ENCODE measurements at places on chromosomes 13 and 19.

DNA sequence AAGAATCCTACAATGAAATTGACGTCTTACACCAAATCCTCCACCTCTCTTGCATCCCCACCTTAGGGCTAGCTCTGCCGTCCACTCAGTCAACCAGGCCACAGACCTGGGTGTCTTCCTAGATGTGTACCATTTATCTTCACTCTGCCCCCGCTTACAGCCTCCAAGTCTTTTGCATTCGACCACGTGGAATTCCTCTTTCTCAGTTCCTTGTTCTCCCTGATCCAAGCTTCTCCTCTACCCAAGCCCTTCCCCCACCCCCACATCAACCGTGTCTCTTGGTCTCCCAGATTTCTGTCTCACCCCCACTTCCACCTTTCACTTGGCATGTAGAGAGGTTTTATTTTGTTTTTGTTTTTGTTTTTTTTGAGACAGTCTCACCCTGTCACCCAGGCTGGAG lies 1.2 kb upstream of the DMWD start:
- DNase-seq, result no peak

GRCh38 chr19:33389421-33390100 lies 16.1 kb downstream of the CEBPG start:
- DNase-seq, result no peak

DNA sequence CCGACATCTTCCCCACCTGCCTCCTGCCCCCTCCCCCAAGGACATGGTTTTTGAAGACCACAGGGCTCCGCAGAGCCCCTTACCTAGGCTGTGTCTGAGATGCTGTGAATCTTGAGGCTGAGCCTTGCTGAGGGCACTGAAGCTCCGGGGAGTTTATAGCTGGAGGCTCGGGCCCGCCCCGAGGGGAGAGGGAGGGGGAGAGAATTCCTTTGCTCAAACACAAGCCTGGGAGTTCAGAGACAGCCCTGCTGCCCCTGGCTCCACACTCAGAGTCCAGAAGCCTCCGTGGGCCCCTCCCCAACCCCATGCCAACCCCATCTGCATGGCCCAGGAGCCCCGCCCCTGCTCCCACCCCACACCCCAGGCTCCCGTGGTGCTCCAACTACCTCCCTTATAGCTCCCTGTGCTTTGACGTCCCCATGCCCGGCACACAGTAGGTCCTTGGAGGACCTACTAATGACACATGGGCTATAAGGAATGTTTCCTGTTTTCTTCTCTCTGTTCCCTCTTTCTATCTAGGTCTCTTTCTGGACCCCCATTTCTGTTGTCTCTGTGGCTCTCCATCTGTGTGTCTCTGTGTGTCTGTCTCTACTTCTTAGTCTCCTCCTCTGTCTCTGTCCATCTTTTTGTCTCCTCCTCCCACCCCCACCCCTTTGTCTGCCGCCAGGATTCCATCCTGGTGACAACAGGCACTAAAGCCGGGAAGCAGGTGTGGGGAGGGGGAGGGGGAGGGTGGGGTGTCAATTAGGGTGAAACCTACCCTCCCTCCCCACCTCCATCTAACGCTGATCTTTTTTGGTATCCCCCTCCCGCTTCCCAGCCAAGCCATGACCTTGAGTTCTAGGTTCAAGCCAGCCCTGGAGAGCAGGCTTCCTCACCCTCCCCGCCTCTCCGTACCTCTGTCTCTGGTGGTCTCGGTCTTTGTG lies at the start of gene TNNT1:
TNNT1 (minus strand) TSS at position 129 of the 926 bp plus-strand sequence. CDS start 2,049 bp downstream, outside the sequence.
- DNase-seq, result no peak

GRCh38 chr13:112822851-112823250 lies 133.0 kb downstream of the ATP11A start:
- DNase-seq, result no peak

DNA sequence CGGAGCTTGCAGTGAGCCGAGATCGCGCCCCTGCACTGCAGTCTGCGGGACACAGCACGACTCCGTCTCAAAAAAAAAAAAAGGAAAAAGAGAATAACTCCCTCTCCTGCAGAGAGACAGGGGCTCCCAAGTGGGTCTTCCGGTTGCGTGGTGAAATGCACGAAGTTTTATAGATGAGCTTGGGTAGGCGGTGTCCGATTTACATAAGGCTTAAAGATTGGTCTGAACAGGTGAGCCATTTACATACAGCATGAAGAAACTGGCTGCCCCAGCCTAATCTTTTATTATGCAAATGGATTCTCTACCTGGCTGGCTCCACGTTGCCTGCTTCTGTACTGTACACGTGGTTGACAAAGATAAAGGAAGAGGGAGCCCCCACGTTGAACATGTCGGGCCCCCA lies 19.5 kb downstream of the ADGRE2 start:
- no peak for DNase-seq

- no peak for DNase-seq
Observed at GRCh38 chr13:43333176-43333575, 309.8 kb downstream of the DNAJC15 start.

DNA sequence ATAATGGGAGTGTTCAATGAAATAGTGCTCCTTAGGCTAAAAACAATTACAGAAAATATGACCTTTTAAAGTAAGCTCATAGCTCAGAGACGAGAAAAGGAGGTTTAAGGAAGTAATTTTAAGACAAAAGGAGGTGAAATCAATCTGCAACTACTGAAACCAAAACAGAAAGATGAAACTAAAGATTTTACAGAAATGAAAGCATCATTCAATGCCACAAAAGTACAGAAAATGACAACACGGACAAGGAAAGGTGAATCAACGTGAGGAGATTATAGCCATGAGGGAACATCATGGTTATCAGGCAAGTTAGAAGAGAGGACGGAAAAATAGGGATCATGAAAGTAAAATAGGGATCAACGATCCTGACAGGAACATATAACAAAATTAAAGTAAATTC lies 745.2 kb downstream of the PCDH17 start:
- DNase-seq, result no peak

DNA sequence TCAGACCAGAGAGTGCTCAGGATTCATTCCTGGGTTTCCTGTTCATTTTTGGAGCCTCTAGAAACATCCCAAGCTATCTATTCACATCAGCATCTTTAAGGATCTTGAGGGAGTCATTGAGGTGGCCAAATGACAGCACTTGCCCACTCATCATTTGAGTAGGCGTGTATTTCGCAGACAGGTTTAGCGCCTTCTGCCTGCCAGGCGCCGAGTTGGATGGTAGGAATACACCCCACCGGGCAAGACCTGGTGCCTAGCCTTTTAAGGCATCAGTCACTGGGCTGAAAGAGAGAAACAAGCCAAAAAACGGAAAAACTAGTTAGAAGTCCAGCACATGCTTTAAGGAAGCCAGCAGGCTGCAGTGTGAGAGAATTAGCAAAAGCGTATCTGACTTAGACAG lies 33.8 kb downstream of the PEX11G start:
- no peak for DNase-seq

DNA sequence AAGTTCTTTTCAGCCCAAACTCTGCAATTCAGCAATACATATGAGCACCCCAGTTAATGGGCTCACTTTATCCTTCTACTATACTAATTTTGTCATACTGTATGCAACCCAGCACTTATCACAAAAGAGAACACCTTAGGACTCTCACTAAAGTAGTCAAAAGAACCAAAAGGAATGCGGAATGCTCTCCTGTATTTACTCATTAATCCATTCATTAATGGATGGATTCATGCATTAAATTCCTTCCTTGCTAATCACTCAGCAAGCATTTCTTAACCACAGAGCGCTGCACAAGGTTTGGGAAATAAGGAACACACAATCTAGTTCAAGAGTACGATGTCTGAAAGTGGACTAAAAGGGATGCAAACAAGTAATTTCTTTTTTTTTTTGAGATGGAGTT lies 12.8 kb upstream of the DOCK9 start:
- no peak for DNase-seq

GRCh38 chr19:50332244-50333038 lies 3.3 kb upstream of the KCNC3 start:
- DNase-seq, result no peak

- DNase-seq, result no peak
Observed at GRCh38 chr19:18951721-18952281, 10.8 kb upstream of the HOMER3 start.

GRCh38 chr13:113369189-113369588 lies 5.3 kb upstream of the GRTP1 start:
- no peak for DNase-seq

Data from neuronal stem cell (in vitro differentiated cells).